T follicular helper cell (primary cell): ENCODE measurements at places on chromosomes 4 and X.

- DNase-seq: no peak
Measured at GRCh38 chr4:185119927-185120630, 23.0 kb upstream of the SLC25A4 start.

DNA sequence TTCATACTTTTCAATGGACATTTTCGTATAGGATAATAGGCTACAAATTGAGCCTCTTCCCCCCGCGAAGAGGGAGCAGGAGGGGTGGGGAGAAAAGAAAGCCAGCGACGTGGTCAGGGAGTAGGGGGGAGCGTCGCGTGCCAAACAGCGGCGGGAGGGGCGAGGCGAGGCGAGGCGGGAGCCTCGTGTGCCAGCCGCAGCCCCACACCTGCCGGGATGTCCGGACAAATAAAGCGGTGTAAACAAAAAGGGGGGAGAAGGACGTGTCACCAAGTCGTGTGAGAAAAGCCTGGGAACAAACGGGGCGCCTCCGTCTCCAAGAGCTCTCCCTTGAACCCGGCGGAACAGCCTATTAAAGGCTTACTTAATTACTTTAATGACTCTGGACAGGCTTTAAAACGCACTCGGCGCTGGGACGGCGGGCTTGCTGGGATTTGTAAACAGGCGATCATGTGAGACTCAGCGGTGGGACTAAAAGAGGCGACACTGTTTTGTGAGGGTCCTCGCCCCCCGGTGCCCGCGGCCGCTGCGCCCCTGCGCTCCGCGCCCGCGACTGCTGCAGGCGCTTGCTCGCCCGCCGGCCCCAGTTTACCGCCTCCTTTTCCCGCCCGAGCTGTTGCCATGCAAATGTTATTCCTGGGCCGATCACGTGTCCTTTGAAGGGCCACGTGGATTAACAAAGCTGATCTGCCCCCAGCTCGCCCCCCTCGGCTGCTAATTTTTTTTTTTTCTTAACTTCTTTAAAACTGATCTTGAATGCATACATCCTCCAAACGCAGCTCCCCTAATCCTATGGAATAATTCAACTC is at the start of gene HELT:
HELT (plus strand) TSS at position 527 of the 809 bp plus-strand sequence. CDS start 439 bp downstream, outside the sequence.
- DNase-seq: no peak

DNA sequence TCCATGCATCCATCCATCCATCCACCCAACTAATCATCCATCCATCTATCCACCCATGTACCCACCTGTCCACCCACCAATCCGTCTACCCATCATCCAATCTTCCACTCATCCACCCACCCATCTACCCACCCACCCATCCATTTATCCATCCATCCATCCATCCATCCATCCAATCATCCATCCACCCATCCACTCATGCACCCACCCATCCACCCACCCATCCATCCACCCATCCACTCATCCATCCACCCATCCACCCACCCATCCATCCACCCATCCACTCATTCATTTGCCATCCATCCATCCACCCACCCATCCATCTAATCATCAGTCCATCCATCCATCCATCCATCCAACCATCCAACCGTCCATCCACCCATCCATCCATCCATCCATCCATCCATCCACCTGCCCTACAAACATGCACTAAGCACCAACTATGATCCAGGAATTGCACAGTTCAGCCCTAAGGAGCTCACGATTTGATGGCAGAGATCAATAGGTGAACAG is 21.3 kb upstream of the MXD4 start:
- DNase-seq: no peak

- no peak for DNase-seq
Measured at GRCh38 chr4:47852136-47852535, 14.3 kb upstream of the CORIN start.

- no peak for DNase-seq
Measured at GRCh38 chr4:175767150-175767549, 44.9 kb downstream of the GPM6A start.

GRCh38 chrX:46770000-46770816 is 11.3 kb upstream of the SLC9A7 start:
- DNase-seq: no peak

DNA sequence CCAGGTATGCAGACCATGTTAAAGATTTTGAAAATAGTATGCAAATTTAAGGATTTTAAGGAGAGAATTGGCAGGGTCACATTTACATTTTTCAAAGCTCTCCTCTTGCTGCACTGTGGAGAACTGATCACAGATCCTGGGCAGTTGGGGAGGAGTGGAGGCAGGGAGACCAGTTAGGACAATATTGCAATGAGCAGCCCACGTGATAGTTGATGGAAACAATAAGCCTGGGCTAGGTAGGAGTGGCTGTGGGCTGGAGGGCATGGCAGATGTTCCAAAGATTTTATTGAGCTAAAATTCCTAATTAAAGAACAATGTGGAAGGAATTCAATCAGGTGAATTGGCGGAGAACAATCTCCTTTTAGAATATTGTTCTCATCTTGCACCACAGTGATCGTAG is 50.6 kb downstream of the ENPEP start:
- DNase-seq: no peak

- DNase-seq: no peak
Measured at GRCh38 chr4:45033676-45034419, 307.5 kb upstream of the GNPDA2 start.

DNA sequence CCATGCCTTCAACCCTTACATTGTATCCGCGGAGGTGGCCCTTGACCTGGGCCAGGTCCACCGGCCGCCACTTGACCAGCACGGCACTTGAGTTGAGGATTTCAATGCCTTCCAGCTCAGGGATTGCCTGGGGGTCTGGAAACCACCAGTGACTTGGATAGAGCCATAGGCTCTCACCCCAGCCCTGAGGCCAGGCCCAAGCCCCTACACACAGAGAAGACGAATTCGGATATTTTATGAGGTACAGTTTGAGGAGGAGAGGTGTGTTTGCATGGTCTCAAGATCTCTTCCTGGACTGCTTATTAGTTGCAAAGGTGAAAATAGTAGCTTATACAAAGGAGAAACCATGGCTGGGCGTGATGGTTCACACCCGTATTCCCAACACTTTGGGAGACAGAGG is 20.3 kb downstream of the L1CAM start:
- no peak for DNase-seq

DNA sequence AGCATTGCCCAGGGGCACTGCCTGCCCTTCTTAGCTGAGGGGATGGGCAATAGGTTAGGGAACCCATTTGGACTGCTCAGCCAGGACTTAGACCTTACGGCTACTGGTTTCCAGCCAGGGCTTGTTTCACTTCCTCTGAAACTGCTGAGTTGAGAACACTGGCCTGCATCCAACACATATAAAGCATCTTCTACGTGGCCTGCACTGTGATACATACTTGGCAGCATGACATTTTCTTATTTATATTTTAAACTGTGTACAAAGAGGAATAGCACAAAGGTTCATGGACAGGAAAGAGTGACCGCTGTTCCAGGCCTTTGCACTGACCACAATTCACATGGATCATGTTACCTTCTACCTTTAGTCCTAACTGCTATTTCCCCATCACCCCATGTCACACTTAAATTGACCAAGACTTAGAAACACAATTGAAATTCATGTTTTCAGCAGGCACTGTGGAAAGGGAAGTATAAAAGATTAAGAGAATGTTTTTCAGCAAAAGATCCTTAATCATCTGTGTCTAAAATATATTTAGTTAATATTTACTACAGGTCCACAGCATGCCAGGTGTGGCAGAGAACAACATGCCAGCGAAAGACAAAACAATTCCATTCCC is 43.7 kb downstream of the NLGN4X start:
- DNase-seq: no peak

- DNase-seq: no peak
Measured at GRCh38 chrX:3712051-3712869, 1.2 kb downstream of the PRKX start.

GRCh38 chr4:152698089-152698499 is 18.3 kb upstream of the TMEM154 start:
- no peak for DNase-seq

DNA sequence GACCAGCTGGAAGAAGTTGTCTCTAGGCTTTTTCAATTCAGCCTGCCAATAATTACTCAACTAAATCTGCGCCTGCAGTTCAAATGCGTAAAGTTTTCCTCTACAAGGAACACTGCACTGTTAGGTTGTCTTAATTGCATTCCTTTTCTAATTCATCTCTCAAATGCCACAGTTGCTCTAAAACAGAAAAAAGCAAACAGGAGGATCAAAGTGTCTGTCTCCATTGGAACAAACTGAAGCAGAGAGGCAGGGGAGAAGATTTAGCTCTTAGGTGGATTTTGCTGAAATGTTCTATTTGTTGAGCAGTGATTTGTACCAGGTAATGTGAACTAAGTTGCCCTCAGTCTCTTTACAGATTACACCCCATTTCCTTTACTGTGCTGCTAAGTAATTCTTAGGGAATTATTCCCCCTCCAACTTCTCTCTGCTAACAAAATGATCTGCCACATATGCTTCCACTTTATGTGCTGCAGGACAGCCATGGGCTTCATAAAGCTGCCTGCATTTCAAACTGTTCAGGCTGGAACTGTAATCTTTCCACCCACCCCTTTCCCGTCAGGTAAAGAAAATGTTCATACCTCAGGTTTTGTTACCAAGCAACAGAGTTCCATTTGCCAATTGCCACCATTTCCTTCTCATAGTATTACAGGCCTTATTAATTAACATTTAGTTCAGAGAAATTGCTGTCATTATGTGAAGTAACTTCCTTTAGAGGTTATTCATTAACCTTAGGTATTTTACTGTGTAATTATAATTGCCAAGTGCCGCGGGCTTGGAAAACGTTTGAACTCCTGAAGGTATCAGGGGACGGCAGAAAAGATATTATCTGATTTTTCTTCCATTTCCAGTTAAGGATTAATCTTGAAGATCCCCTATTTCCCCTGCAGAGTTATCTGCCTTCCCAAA is 149.3 kb downstream of the SPRY1 start:
- DNase-seq: no peak

DNA sequence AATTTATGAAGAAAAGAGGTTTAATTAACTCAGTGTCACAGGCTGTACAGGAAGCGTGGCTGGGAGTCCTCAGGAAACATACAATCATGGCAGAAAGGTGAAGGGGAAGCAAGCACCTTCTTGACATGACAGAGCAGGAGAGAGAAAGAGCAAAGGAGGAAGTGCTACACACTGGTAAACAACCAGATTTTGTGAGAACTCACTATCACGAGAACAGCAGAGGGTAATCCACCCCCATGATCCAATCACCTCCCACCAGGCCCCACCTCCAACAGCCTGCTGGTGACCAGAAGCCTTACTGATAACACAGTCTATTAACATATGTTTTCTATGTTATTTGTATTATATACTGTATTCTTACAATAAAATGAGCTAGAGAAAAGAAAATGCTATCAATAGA is 254.8 kb downstream of the PCDH10 start:
- no peak for DNase-seq

- DNase-seq: no peak
Measured at GRCh38 chr4:20840648-20841190, 140.5 kb downstream of the PACRGL start.

DNA sequence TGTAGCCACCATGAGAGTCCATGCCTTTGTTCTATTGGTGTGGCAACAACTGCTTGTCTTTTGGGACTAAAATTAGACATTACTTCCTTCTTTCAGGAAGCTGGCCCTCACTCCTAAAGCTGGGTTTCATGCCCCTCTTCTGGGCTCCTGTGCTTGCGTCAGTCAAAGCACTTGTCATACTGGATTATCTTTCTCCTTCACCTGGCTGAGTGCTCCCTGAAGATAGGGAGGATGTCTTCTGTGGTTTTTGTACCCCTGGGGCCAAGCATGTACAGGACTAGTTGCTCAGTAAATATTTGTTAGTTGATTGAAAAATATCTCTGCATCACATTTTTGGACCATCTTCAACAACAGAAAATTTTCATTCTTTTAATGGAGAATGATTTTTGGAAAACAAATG is 26.1 kb upstream of the LONRF3 start:
- no peak for DNase-seq

- no peak for DNase-seq
Measured at GRCh38 chr4:102758241-102759160, 2.3 kb downstream of the MANBA start.

DNA sequence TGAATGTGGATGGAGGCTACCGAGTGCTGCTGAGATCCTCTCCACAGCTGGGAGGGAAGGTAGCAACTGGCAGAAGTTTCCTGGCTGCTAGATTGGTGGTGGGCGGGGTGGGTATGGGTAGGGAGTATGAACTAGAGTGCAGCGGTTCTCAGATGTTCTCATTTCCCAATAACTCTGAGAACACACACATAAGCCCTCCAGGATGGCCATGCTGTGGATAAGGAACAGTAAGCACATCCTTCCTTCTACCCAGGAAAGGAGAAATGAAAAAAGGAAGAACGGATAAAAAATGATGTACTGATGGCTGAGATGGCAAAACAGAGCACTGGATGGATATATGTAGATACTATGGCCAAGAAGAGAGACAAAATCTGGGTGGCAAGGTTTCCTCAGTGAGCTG is 116.0 kb downstream of the ZNF827 start:
- DNase-seq: no peak

DNA sequence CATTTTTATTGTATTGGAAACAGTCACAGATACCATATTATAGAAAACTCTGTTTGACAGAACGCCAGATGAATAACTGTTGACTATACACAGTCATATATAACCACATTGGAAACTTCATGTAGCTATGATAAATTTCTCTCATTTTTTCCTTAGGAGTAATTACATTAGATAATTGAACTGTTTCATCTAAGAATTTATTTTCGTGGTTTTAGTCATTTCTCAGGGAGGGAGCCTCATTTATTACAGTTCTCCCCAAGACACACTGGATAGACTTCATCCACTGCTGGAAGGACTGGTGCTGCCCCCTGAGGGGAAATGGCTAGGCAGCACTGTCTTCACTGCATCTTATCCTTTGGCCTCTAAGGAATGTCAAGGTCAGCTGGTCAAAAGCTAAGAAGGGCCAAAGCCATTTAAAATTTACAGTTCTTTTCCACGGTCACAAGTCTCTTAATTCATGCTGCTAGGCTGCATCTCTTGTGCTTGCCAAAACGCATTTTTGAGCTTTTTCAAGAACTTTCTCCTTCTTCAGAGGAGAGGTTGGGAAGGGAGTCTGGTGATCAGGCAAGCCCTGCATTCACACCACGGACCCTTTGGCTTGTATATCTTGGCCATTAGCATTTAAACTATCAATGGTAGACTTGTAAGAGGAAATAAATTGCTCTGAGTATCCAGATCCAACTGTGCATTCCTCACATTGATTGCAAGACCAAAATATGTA is 145.1 kb downstream of the CBR4 start:
- no peak for DNase-seq

DNA sequence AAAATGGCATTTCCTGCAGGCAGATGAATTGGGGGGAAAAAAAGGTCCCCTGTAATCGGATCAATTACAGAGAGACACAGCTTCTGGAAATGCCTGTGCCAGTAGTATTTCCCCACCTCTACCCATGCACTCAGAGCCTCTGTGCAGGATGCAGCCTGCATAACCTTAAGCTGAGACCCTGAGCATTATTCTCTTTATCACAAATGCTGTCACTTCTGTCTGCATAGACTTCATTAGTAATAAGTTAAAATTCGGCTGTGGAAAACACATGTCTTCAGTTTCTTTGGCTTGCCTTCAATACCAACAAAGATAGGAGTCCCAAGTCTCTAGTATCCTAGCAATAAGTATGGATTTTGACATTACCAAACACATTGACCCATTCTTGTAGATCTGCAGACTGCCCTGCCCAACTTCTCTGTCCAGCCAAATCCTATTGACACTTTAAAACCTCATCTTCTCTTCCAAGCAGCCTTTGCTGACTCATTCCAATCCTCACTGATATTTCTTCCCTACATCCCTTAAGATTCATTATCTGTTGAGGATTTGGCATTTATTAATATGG is 70.8 kb downstream of the LUZP4 start:
- DNase-seq: no peak
